Left lung (tissue), 14 donors: ENCODE measurements at places on chromosomes 1 and 21. TPM values are rescaled to one million over a fixed set of nuclear protein-coding genes. Genes with fewer than 3 reads are reported as not detected.

- DNase-seq, result no peak
Measured at GRCh38 chr1:208654241-208654640, 410.1 kb upstream of the PLXNA2 start.

- no peak for DNase-seq
Measured at GRCh38 chr1:197619008-197619640, 156.2 kb downstream of the DENND1B start.

DNA sequence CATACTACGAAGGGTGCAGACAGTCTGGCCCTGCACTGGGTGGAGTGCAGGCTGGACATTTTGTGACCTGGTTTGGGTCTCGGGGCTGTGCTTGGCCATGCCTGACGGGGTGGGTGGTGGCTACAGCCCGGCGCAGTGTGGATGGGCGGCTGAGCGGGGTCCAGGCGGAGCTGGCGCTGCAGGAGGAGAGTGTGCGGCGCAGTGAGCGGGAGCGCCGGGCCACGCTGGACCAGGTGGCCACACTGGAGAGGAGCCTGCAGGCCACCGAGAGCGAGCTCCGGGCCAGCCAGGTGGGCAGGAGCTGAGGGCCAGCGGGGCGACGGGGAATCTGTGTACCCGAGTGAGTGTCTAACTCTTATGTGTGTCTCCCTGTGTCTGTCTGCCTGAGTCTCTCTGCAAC is 14.1 kb downstream of the MFAP2 start:
- no peak for DNase-seq

GRCh38 chr21:14763695-14764064 is 217.6 kb upstream of the SAMSN1 start:
- no peak for DNase-seq

DNA sequence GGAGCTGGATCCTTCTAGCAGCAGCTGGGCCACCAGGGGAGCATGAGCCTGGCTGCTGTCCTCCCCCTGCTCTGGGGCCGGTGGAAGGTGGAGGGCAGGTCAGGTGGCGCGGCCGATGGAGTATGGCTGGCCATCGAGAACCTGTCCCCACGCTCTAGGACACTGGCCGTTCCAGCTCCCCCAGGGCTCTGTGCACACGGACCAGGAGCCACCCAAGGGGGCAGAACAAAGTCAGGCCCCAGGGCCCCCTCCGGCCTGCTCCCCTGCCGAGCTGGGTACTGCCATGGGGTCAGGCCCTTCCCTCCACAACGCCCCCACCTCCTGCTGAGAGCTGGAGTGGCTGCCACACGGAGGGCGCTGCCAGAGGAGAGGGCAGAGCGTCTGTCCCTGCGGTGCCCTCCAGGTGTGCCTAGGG is 4.5 kb upstream of the PLCH2 start:
- no peak for DNase-seq

LINGO4 gene
- 0.10 TPM for polyA plus RNA-seq
